Cardiac fibroblast (primary cell): ENCODE measurements at places on chromosomes 12 and 14.

- DNase-seq: peak; percentile 76
Measured at GRCh38 chr12:89889062-89889461, 180.4 kb upstream of the ATP2B1 start.

DNA sequence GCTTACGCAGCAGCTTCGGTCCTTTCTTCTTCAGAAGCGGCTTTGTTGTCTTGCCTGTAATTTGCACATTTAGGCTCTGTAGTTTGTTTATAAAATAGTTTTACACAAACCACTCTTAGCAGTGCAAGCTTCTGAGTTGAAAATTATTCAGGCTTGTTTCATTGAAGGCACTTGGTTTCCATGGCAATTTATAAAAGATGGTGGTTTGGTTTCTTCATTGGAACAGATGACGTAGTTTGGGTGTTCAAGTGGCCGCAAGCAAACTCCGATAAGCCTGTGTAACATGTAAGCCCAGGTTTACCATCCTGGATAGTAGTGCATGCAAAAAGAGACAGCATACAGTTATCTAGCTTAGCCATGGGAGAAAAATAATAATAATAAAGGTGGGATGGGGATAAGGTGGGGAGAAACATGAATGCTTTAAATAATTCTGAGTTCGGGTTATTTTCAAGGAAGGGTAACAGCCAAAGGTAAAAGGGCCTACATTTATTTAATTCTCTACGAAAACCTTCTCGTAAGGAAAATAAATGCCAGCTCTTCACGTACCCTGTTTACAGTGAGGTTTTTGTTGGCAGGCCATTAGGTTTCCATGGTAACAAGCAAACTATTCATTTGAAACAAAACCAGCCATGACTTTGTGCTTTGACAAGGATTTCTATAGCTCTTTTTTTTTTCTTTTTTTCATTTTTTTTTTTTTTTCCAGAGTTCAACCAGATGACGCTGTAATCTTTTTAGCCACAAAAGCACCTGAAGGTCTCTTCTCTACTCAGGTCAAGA lies 189.6 kb upstream of the RPL10L start:
- no peak for DNase-seq

DNA sequence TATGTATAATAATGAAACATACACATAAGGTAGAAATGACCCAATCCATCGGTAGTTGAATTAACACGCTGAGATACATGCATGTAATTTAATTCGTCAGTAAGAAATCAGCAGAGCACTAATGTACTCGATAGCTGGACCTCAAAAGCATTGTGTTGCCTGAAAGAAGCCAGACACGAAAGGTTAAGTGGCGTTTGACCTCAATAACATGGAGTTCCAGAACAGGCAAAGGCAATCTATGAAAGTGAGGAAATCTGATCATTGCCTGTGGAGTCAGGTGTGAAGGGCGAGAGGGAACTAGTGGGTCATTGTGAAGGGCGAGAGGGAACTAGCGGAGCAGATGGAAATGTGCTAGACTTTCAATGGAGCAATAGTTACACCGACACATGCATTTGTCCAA lies 970.4 kb upstream of the TMEM132C start:
- DNase-seq: no peak

- DNase-seq: no peak
Measured at GRCh38 chr12:75622492-75622891, 111.1 kb upstream of the KRR1 start.

- DNase-seq: no peak
Measured at GRCh38 chr12:128445415-128446127, 178.6 kb downstream of the TMEM132C start.

GRCh38 chr14:36085861-36086260 lies 90.7 kb downstream of the PTCSC3 start:
- no peak for DNase-seq

GRCh38 chr12:58420503-58420902 lies 479.1 kb downstream of the ATP23 start:
- peak; percentile 36 for DNase-seq

DNA sequence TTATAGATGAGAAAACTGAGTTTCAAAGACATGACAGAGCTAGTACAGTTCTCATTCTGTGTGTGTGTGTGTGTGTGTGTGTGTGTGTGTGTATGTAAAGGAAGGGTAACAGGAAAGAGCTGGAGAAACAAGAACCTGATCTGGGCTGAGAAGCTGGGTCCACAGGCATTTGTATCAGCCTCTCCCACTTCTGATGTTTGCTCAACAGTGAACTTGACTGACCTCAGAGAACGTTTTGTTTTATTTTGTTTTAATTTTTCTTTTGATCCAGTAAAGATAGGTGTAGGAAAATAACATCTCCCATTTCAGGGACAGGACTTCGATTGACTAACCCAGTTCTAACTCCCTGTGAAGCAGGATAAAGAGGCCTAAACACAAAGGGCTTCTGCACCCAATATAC lies 85.4 kb downstream of the STXBP6 start:
- DNase-seq: no peak

- no peak for DNase-seq
Measured at GRCh38 chr12:130216031-130216430, 53.8 kb downstream of the FZD10 start.

- DNase-seq: peak; percentile 67
Measured at GRCh38 chr12:3885277-3886094, 12.3 kb upstream of the PARP11 start.

GRCh38 chr14:63186453-63186852 lies 17.8 kb upstream of the RHOJ start:
- DNase-seq: peak; percentile 83

GRCh38 chr12:108948367-108948766 lies 68.5 kb downstream of the DAO start:
- no peak for DNase-seq

DNA sequence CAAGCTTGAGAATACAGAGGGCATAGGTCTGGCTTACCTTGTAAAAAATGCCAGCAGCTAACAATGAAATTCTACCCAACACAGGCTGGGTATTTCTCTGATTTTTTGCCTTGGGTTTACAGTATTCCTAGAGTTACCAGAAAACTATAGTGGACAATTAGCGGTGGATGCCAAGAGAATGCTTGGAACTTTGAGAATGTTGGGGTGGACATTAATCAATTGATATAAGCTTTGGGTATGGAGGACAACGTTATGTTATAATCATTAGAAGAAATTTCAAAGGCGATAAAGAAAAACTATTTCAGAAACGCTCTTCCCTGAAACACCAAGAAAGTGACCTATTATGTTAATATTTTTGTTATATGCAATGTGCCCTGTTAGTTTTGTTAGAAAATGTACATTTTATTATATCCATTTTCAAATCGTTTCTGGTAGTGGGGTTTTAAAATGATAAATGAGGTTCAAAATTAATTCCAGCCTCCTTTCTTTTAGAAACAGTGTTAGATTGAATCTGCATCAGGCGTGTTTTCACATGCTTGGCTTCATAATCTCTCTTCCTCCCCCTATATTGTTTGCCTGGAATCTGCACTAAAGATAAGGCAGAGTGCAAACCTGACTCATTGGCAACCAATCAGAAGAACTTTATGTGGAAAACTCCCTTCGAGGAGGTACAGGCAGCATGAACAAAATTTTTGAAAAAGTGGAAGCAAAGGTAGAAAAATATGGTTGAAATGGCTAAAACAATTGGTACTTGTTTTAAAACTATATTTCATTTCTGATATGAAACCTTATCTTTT lies 1.4 kb upstream of the PTPRQ start:
- peak; percentile 66 for DNase-seq

DNA sequence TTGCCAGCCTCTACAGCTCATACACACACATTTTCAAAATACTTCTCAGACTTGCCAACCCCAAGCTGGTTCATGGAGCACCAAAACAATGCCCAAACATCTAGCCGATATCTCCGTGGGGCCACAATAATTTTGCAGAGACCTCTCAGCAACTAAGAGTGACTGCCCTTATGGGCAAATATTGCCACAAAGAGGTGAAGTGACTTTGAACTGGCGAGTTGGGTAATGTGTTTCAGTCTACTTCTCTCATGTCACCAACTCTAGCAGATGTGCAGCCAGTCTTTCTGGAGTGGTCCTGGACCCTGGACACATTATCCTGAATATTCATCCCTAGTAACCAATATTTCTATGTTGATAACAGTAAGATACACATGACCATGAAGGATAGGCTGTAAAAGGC lies 290.3 kb downstream of the EMP1 start:
- DNase-seq: no peak

- DNase-seq: no peak
Measured at GRCh38 chr12:24889411-24889810, 59.5 kb downstream of the BCAT1 start.

GRCh38 chr12:124898200-124898922 lies 16.1 kb downstream of the UBC start:
- no peak for DNase-seq

DNA sequence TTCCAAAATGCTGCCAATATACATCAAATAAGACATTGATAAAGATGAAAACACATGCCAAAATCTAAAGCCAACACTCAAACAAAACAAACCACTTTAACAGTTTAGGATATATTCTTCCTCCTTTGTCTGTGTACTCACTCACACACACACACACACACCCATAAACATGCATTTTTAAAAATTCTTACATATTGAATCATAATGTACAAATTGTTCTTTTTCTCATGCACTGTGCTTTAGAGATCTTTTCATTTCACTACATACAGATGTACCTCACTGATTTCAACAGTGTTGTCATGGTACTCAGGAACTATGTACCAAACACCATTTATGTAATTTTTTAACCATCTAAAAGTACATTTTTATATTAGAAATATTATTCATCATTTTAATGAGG lies 9.5 kb upstream of the RERG start:
- no peak for DNase-seq

DNA sequence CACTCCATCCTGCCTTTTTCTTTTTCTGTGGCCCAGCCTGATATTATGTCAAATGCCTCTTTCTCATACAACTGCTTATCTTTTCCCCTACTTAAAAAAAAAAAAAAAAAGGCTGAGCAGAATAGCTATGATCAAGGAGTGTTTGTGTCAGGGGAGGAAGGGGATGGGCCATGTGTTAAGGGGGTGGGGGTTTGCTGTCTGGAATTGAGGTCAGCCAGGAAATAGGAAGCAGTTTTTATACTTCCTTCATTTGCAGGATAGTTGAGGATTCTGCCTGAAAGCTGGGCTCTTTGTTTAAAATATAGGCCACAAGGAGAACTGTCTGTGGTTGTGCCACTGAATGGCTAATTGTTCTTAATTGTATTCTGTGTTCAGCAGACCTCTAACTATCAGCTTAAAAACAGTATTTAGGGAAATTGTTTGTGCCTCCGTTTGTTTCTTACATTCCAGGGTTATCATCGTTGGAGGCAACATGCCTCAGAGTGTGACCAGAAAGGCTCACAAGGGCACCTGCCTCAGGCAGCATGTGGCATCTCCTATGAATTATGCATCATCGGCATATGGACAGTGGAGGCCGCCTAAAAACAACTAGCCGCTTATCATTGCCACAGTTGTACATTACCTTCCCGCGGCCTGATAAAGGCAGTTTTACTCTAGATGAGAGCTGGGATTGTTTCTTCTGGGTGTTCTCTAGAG lies 96.0 kb downstream of the SRGAP1 start:
- no peak for DNase-seq

DNA sequence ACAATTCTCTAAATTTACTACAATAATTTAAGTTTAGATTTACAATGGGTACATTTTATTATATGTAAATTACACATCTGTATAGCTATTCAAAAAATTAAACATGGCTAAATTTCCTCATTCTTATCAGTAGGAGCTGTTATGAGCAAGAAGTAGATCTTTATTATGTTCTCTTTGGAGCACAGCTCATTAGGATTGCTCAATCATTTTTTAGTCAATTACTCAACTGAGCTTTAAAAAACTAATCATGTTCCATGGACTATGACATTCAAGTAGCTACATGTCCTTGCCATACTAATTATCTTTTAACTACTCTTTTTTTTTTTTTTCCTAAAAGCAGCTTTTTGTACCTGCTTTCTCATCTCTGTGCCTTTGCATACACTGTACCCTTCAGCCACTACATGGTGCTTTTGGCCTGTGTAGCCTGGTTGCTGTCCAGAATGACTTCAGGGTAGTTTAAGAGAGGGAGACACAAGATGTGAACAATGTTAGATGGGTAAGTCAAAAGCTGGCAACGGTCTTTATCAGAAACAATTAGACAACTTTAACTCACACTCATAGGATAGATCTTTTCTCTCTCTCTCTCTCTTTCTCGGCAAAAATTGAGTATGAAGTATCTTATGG lies 69.0 kb downstream of the SSPN start:
- peak; percentile 29 for DNase-seq

- DNase-seq: no peak
Measured at GRCh38 chr12:129961091-129961490, 57.3 kb upstream of the TMEM132D start.
